A172 (cell line): ENCODE measurements at places on chromosomes 3 and 15. TPM values are rescaled to one million over a fixed set of nuclear protein-coding genes. Genes with fewer than 3 reads are reported as not detected.

- no peak for DNase-seq
These were observed 1.5 kb downstream of the ETFA start for GRCh38 chr15:76309601-76310330.

- DNase-seq: no peak
These were observed 76.8 kb downstream of the CPNE4 start for GRCh38 chr3:131957980-131958379.

DNA sequence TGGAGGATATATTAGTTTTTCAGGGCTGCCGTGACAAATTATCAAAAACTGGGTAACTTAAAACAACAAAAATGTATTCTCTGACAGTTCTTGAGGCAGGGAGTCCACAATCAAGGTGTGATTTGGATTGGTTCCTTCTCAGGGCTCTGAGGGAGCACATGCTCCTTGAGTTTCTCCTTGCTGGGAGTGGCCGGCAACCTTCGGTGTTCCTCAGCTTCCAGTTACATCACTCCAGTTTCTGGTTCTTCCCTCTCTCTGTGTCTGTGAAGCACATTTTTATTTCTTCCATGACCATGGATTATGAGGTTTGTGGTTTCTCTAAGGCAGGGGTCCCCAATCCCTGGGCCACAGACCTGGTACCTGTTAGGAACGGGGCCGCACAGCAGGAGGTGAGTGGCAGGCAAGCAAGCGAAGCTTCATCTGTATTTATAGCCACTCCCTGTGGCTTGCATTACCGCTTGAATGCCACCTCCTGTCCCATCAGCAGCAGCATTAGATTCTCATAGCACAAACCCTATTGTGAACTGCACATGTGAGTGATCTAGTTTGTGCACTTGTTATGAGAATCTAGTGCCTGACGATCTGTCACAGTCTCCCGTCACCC is 24.3 kb downstream of the LRRC28 start:
- no peak for DNase-seq

GRCh38 chr3:186882881-186883685 is 40.6 kb downstream of the ADIPOQ start:
- peak; percentile 94 for DNase-seq

The MYZAP gene
- total RNA-seq: 3.2 and 4.3 TPM in 2 replicates

The POPDC2 gene
- total RNA-seq: not detected in 2 replicates

- DNase-seq: peak; percentile 97
These were observed 30.2 kb downstream of the TTBK2 start for GRCh38 chr15:42890161-42890913.

The GPR149 gene
- not detected in 2 replicates for total RNA-seq

The ANKUB1 gene
- not detected in 2 replicates for total RNA-seq

The GPR62 gene
- total RNA-seq: not detected in 2 replicates

DNA sequence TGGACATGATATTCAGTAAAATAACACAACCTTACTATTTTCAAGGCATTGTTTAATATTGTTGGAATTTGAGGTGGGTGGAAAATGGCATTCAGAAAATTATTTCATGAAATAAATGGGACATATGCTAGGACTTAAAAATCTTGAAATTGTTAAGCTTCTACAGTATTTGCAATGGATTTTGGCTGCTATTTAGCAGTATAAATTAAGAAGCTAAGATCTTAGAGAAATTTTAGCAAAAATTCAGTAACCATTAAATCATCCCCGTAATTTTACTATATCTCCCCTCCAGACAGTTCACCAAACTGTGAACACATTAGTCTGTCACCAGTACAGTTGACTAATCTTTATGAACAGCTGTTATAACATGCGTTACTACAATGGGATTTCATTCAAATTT is 8.2 kb downstream of the DIPK2A start:
- DNase-seq: no peak

DNA sequence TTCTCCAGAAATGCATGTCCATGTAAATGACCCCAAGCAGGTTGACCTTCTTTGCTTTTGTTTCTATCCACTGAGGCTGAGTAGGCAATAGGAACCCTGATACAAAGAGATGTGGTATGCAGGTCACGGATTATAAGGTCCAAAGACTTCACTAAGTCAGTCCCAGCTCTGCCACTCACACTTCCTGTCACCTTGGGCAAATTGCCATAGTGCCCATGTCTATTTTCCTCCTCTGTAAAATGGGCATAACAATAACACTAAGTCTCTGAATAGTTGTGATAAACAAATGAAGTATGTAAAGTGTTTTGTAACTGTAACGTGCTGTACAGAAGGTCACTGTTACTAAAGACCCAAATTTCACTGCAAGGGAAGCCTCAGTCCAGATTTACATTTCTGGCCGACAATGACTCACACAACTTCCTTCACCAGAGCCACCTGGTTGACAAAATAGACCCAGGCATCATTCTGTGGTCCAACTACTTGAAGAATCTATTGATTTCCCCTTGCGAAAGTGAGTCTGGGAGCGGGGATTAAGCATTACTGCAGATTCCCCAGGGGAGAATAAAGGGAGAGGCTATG is 175.4 kb upstream of the LPP start:
- DNase-seq: no peak

DNA sequence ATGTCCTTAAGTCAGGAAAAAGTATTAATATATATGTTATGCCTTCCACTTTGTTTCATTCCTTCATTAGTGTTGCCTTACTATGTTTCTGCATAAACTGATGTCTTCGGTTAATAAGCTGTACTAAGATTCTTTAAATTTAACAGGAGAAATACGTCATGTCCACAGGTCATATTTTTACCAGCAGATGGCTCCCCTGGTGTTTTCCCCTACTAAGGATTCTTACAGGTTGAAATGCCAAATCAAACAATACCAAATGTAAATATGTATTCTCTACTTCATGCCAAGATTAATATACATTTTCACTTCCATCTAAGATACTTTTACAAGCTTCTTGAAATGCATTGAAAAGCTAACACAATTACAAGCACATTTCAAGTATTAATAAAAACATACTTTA is 1602.1 kb downstream of the SI start:
- peak; percentile 20 for DNase-seq

DNA sequence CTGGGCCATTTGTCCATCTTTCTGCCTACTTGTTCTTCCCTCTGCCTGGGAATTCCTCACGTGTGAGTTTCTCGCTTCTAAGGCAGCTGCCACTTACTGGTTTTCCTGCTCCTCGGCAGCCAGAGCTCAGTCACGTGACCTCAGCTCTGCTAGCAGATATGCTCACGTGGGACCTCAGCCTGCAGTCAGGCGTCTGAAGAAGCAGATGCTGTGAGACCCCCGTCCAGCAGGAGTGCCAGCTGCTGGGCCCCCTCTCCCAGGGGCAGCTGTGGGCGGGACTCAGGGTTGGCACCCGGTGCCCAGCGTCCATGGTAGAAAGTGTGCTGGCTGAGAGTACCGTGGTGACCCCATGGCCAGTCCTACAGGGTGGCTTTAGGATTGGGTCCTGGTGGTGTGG is 161.3 kb upstream of the TLE3 start:
- DNase-seq: no peak

DNA sequence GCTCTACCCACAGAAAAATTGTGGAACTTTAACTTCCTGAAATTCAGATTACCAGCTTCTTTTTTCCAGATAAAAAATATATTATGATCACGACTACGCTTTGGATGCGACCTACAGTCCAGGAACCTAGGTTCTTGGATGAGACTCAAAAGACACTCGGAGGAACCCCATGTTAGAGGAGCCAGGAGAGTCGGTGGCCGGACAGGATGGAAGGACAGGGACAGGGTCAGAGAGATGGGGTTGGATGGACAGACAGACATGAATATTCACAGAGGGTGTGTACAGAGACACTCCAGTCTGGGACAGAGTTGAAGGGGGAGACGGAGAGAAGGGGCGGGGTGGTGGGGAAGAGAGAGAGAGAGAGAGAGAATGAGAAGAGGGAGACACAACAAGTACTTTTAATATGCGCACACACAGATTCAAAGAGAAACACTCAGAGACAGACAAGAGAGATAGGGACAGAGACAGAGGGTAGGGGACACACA is 9.5 kb downstream of the FAM3D start:
- DNase-seq: no peak

The FAM174B gene
- 0.81 and 3.8 TPM in 2 replicates for total RNA-seq

GRCh38 chr3:4633078-4634004 is 140.2 kb downstream of the ITPR1 start:
- DNase-seq: peak; percentile 66

GRCh38 chr15:98164571-98164970 is 204.1 kb downstream of the ARRDC4 start:
- DNase-seq: no peak

DNA sequence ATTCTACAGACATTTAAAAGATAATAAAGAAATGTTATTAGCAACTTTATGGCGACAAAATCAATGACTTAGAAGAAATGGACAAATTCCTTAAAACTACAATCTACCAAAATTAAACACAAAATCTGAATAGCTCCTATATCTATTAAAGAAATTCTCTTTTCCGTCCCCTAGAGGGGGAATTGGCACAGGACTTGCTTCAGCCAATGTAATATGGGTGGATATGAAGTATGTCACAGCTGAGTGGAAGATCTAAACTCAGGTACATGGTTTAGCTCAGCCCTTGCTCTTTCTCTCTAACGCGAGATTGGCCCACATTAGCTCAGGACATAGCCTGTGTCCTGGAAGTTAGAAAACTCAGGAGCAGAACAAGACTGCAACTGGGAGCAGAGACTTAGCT is 79.3 kb downstream of the DNAH12 start:
- no peak for DNase-seq

- peak; percentile 13 for DNase-seq
These were observed 98.9 kb downstream of the APBA2 start for GRCh38 chr15:28984421-28985315.

GRCh38 chr3:62662677-62663076 is 212.5 kb downstream of the CADPS start:
- no peak for DNase-seq

The BLM gene
- total RNA-seq: 16.6 and 18.1 TPM in 2 replicates

- DNase-seq: no peak
These were observed 17.1 kb downstream of the AQR start for GRCh38 chr15:34952481-34952880.

GRCh38 chr3:195246581-195246995 is 24.4 kb downstream of the XXYLT1 start:
- no peak for DNase-seq

DNA sequence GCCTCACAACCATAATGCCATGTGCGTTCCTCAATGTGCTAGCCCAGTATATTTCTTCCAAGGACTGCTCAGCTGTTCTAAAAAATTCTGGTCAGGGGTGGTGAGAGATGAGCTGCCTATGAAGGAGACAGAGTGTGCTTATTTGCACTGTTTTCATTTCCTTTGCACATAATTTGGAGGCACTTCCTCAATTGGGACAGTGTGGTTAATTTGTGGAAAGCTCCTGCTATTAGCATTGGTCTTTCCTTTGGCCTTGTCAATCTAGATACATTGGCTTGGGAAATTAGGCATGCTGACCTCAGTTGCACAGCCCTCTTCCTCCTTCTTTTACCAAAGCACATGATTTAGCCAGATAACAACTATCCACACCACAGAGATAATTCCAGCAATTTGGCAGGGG is 9.4 kb downstream of the FAM81A start:
- DNase-seq: no peak

GRCh38 chr15:52278636-52279367 is 16.8 kb downstream of the MYO5C start:
- DNase-seq: no peak

The B3GNT5 gene
- total RNA-seq: 15.8 and 18.0 TPM in 2 replicates
